Activated T-helper 9 cell treated with anti-CD3 and anti-CD28 coated beads, Interleukin-2, amount 50 U/mL, for 16 hours (primary cell): ENCODE measurements at places on chromosomes 3 and 15.

DNA sequence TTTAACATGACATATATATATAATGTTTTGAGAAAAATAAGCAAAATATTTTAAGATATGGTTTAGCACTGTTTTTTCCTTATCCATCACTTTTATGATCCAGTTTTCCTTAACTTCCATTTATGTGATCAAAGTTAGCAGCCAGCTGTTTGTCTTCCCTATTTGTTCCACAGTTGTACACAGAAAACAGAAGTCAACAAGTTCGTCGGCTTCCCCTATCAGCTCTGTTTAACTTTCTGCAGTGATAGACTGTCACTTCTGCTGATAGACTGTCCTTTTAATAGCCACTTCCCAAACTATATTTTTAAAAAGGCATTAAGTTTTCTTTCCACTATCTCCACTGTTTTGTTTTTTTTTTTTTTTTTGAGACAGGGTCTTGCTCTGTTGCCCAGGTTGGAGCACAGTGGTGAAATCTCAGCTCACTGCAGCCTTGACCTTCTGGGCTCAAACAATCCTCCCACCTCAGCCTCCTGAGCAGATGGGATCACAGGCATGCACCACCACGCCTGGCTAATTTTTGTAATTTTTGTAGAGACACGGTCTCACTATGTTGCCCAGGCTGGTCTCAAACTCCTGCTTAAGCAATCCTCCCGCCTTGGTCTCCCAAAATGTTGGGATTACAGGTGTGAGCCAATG, 7.2 kb downstream of the FSD2 start:
- no peak for DNase-seq

DNA sequence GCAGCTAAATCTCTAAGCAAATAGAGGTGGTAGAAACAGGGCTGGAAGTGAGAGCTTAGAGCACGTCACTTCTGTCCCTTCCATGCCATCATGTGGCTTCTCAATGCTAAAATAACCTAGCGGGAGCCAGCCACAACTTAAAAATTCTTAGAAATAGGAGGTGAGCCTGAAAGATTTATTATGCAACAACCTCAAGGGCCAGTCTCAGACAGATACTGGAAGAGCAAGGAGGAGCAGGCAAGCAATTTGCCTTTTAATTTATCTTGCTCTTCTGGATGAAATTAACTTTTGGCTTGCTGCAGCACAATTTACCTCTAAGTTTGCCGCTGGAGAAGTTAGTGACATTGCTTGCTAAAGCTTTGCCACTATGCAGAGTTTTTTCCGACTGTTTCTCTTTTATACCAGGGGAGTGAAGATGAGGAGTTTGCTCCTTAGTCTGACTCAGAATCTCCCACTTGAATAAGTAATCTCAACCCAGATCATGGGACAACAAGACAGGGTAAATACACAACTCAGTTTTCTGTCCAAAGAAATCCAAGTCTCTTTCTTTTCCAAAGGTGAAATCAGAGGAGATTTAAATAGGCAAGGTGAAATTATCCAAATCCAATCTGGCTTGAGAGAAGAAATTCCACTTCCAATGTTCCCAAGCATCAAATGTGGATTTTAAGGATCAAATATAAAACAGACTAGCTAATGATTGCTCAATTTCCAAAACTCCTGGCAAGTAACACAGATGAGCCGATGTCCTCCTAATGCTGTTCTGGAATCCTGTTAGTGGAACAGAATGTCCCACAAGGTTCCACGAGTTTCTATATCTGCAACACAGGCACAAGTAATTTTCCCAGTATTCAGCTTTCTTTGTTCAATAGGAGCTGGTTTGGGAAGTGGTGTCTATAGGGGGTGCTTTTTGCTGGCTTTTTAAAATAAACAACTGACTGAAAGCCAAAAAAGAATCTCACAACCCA, 329.4 kb upstream of the RORA start:
- no peak for DNase-seq

- no peak for DNase-seq
Observed at GRCh38 chr3:54954022-54954421, 26.2 kb upstream of the LRTM1 start.

DNA sequence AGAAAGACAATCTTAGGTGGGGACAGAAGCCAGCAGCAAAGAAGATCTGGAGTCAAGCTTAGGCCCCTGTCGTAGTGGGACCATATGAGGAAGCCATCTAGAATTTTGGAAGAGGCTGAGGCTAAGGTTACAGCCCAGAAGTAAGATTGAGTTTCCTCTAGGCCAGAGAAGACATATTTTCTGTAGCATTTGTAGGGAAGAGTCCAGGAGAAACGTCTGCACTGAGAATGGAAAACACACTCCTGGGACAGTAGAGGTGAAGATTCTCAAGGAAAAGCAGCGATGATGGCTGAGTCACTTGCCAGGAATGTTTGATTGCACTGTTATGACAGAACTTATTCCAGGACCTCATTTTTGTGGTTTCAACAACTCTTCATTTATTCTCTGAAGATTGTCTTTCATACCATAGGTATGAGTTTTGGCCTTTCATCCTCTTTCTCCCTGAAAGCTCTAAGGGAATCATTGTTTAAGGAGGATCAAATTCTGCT, 107.2 kb downstream of the GTPBP8 start:
- DNase-seq = no peak

DNA sequence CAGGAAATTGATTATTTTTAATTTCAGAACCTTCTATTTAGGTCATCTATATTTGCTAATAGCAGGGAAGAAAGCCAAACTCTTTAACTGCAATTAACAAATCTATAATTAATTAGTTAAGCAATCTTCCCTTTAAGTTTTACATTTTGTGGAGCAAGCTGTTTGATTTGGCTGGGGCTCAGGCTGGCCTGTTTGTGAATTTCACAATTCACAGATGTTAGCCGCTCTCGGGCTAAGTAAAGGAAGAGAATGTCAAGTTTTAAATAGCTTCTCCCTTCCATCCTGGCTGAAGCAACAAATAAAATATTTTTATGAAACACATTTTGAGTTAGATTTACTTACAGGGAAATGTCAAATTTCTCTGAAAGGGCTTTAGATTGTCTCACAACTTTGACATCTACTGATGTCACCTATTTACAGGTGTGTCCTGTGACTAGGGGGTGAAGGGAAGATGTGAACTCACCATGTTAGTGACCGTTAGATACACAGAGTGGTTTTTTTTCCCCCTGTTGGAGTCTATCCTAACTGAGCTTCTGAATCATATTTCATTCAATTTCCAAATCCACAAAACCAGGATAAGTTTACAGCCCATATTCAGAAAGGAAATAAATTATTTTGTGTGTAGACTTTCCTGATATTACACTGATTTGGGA, 1.3 kb upstream of the TP63 start:
- no peak for DNase-seq

DNA sequence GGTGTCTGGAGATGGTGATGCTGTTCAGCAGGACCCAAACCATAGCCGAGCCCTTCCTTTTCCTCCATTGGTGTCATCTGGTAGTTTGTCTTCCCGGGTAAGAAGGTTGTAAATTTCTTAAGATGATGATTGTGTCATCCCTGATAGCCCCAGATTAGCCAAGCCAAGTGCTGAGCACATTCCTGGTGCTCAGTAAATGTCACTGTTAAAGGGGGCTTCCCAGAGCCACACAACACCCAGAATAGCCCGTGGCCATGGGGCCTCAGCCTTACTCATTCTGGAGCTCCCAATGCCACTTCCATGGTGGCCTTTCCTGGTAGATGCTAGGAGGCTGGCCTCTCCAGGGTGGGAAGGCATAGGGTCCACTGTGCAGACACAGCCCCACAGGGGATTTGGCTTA, 4.6 kb upstream of the PLA2G4B start:
- no peak for DNase-seq

- DNase-seq = no peak
Observed at GRCh38 chr15:83850501-83851245, 196.8 kb downstream of the ADAMTSL3 start.

GRCh38 chr3:39067286-39067685, 15.5 kb downstream of the WDR48 start:
- DNase-seq = no peak

GRCh38 chr3:190322604-190323245, 479 bp upstream of the CLDN1 start:
- DNase-seq = no peak

DNA sequence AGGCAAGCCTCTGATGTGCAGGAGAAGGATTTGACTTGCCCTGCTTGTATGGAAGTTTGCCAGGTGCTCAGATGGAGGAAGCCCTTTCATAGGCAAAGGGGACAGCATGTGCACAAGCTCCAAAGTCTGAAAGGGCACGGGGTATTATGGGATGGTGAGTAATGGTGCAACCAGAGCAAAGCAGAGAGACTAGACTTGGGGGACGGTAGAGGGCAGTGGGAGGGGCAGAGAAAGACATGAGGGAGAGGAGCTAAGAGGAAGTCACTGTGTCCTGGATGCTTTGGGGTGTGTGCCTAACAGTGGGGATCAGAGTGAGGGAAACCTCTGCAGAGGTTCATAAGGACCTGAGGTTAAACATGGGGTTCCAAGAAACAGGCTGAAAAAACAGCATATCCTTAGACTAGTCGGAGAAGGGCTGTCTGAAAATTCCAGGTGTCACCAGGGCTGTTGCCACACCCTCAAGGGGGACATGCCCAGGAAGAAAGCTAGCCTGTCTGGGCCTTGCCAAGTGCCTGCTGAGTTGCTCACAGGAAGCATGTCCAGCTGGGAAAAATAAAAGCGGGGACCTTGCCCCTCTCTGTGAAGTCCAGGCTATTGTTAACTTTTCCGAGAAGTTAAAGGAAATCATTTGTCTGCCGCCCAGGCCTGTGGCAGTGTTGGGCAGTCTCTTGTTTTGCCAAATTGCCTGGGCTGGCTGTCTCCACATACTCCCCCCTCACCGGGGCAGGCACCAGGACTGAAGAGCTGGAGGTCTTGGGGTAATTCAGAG, 47.1 kb downstream of the HRH1 start:
- no peak for DNase-seq

GRCh38 chr3:52494886-52495495, at the start of gene STAB1:
Gene STAB1 (plus strand): TSS chr3:52495338. CDS start chr3:52495414, 76 bp downstream.
- no peak for DNase-seq

DNA sequence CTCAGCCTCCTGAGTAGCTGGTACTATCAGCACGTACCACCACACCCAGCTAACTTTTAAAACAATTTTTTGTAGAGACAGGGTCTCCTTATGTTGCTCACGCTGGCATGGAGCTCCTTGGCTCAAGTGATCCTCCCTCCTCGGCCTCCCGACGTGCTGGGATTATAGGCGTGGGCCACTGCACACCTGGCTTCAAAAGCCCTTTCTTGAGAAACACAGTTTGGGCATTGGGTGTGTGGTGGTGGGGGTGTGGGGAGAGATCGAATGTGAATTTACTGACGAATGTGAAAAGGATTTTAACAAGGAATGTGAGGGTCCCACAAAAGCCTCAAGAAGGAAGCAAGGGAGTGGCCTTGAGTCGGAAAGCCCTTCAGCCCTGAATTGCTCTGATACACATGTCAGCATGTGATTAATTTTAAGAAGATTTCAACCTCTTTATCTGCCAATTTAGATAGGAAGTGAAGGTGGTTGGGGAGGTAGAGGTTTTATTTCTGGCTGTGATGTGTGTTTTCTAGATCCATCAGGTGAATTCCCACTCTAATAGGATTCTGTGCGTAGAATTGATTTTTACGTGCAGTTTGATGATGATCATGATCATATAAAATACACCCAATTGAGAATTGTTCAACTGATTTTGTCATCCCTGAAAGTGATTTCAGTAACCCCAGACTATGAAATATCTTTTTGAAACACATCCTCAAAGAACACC, 1.1 kb downstream of the CCR4 start:
- DNase-seq = no peak

GRCh38 chr15:66039117-66039871, 170.0 kb downstream of the RAB11A start:
- DNase-seq = no peak
